ENCODE measurements at places on chromosomes 5 and 9.

- no peak for DNase-seq
Observed at GRCh38 chr5:126182971-126183695, 240.1 kb upstream of the GRAMD2B start.

DNA sequence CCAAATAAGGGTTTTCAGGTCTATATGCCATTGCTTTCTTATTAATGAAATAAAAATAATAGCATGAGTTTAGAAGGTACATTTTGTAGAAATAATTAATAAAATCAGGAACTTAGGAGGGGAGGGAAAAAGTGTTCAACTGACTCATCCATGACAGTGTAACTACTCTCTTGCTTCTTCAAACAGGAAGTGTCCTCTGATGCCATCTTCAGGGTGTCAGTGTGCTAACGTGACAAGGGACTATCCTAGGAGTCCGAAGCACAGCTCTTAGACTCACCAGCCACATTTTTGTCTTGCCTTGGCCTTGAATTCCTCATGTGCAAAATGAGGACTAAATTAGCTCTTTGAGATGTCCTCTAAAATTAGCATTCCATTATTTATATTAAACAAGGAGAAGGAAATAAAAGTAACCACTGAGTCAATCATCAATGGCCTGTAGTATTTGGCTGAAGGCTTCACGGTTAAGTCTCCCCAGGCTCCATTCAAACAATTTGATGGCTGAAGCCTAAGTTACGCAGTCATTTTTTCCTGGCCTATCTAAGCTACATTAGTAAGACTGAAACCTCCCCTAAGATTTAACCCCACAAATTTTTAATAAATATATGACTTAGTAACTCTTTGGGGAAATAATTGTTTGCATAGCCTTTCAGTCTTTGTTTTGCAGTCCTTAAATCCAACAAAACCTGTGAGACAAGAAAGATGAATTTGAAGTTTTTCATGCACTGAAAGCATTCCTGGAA, 151.1 kb downstream of the ARL15 start:
- DNase-seq, result peak; percentile 44

- no peak for DNase-seq
Observed at GRCh38 chr9:138073408-138073807, 195.8 kb downstream of the CACNA1B start.

- DNase-seq, result no peak
Observed at GRCh38 chr9:113012492-113012891, 500 bp upstream of the ZNF883 start.

- DNase-seq, result no peak
Observed at GRCh38 chr5:157744051-157745011, 819 bp downstream of the LSM11 start.

GRCh38 chr5:81398741-81399140, 4.8 kb upstream of the ACOT12 start:
- no peak for DNase-seq

DNA sequence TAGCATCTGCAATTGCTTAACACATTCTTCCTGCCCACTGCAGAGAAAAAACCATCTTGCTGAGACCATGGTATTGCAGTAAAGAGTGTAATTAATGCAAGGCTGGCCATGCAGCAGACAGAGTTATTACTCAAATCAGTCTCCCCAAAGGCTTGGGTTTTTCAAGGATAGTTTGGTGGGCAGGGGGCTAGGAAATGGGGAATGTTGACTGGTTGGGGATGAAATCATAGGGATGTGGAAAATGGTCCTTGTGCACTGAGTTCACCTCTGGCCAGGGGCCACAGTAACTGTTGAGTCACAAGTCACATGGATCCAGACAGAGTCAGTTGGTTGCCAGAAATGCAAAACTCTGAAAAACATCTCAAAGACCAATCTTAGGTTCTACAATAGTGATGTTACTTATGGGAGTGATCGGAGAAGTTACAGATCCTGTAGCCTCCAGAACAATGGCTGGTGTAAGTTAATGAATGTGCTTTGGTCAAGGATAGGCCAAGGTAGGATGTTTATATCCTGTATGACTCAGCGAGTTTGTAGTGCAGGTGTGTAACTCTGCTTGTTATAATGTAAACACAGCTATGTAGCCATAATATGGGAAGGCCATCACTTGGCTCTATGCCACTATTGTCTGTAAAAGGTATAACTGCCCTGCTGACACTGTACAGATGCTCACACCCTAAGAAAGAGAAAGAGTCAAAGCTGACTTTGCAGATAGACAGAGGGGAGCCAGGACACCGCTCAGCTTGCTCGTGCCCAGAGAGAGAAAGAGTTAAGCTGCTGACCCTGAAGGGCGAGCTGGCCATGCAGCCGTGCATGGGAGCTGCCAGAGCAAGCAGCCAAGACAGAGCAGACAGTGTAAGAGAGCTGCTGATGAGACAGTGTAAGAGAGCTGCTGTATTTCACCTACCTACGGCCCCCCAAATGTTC, 27.2 kb downstream of the C9orf152 start:
- DNase-seq, result peak; percentile 58

DNA sequence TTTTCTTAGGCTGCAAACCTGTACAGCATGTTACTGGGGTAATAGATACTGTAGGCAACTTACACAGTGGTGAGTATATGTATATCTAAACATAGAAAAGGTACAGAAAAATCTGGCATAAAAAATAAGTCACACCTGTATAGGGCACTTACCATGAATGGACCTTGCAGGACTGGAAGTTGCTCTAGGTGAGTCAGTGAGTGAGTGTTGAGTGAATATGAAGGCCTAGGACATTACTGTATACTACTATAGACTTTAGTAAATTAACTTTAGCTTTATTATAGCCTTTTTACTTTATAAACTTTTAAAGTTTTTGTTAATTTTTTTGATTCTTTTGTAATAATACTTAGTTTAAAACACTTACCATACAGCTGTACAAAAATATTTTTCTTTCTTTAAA, 51.3 kb downstream of the DENND4C start:
- DNase-seq, result no peak

DNA sequence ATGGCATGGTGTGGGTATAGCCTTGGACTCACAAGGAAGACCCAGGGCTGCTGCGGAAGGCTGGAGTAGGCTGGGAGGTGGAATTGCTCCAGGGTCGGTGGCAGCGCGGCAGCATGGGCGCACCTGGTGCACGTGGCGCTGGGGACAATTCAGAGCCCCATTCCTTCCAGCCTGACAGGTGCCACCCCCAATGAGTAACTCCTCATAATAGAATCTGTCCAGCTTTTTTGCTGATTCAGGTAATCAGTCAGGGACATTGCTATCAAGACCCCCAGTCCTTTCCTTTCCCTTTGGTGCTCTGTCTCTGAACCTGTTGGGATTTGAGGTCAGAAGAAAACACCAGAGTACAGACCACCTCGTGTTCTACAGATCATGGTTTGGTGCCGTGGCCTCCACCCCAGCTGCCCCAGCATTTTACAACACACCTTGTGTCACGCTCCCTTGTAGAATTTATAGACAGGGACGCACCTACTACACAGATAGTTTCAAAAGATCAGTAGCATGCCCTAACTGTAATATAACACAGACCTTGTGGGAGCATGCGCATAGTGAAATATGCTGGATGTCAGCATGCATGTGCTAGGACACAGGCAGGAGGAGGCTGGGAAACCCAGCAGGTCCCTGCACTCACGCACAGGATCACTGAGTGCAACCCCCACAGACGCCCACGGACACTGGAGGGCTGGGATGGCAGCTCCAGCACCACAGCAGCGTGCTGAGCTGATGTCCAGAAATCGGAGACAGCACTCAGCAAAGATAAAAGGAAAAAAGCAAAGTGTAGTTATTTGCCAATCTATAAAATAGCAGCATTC, 47.9 kb upstream of the CTSL start:
- DNase-seq, result no peak

DNA sequence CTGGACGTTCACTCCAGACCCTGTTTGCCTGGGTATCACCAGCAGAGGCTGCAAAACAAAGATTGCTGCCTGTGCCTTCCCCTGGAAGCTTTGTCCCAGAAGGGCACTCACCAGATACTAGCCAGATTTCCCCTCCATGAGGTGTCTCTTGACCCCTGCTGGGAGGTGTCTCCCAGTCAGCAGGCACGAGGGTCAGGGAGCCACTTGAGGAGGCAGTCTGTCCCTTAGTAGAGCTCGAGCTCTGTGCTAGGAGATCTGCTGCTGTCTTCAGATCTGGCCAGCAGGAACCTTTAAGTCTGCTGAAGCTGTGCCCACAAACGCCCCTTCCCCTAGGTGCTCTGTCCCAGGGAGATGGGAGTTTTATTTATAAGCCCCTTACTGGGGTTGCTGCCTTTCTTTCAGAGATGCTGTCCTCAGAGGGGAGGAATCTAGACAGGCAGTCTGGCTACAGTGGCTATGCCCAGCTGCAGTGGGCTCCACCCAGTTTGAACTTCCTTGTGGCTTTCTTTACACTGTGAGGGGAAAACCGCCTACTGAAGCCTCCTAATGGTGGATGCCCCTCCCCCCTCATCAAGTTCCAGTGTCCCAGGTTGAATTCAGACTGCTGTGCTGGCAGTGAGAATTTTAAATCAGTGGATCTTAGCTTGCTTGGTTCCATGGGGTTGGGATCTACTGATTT, 253.9 kb downstream of the SPATA31D1 start:
- DNase-seq, result no peak

DNA sequence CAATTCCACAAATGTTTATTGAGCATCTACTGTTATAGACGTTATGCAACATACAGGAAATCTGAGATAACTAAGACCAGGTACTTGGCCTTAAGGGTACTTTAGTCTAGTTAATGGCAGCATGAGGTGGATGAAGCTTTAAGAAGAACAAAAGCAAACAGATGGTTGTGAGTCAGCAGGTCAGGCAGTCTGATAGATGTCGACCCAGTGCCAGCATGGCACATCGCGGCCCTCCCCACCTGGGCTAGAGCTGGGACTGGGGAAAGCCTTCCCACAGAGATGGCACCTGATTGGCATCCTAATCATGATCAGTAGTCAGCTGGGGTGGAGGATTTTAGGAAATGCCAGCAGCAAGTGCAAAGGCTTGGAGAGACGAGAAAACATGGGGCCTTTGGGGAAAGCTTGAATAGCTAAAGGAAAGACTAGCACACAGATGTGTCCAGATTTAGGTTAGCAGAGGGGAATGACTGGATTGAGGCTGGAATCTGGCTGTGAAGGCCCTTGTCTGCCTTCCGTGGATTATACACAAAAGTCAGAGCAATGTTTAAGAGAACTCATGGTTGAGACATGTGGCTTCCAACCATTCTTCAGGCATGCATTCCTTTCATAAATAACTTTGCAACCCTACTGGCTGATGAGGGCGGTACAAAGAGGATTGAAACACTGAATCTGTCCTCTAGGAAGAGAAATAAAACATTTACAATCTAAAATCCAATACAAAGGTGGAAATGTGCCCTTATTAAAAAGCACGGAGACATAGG, 395.4 kb upstream of the WWC1 start:
- no peak for DNase-seq

DNA sequence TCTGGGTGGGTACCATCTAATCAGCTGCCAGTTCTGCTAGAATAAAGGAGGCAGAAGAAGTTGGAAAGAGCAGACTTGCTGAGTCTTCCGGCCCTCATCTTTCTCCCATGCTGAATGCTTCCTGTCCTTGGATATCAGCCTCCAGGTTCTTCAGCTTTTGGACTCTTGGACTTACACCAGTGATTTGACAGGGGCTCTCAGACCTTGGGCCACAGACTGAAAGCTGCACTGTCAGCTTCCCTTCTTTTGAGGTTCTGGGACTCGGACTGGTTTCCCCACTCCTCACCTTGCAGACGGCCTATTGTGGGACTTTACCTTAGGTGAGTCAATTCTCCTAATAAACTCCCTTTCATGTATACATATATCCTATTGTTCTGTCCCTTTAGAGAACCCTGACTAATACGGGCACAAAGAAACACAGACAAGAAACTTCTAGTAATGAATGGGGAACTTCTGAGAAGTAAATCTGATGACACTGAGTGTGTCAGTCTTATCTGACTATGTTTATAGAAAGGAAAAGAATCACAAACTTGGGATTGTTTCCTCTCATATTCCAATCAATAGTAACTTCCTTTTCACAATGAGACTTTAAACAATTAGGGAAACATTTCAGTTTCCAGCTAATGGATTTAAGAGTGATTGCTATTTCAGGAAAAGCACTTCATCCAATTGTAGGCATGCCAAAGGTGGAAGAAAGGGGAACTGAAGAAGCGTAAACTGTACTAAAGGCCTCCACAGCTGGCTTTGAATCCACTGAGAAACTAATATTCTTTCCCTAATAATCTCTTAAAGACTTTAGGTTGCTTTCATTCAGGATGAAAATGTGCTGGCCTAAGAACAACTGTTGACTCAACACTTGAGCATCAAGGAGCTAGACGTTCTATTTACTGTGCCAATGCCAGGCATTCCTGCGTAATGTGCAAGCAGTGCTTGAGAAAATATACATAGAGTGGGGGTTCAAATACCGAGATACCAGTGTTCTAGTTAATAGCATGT, 127.9 kb upstream of the PTGER4 start:
- peak; percentile 95 for DNase-seq

DNA sequence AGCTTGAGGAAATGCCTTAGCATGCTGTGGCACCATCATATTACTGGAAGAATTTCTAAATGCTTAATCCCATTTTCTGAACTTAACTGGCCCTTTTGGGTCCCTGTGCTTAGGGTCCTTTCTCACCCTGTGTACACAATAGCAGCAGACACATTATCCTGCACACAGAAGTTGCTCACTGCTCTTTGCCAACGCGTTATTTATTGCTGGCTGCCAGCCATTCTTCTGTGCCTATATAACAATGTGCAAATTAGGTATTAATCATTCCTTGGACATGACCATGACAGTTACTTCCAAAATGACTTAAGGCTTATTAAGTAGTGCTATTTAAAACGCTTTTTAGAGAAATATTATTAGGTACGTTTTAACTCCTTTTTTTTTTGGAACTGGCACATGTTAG, 134.7 kb downstream of the FBN2 start:
- DNase-seq, result no peak
